DMS79 treated with DMSO at 0.1 percent for 48 hours (cell line): ENCODE measurements at places on chromosomes 2 and 18.

DNA sequence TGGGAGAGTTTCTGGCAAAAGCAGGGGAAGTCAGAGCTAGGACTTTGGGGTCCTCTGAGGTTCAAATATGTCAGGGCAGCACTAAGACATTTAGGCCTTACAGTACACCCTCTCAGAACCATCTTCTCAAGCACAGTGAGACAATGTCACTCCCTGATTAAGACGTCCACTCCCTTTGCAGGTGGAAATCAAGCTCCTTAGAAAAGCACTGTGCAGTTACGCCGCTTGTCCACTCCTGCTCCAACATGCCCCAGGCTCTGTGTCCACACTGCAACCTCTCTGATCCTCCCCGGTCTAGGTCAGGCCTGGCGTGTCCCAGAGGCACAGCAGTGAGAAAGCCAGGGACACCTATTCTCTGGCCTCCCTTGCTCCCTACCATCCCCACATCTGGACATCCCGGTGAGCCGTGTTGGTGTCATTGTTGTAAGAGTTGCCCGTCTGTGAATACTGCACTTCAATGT, 528.6 kb upstream of the ID2 start:
- DNase-seq, result no peak

DNA sequence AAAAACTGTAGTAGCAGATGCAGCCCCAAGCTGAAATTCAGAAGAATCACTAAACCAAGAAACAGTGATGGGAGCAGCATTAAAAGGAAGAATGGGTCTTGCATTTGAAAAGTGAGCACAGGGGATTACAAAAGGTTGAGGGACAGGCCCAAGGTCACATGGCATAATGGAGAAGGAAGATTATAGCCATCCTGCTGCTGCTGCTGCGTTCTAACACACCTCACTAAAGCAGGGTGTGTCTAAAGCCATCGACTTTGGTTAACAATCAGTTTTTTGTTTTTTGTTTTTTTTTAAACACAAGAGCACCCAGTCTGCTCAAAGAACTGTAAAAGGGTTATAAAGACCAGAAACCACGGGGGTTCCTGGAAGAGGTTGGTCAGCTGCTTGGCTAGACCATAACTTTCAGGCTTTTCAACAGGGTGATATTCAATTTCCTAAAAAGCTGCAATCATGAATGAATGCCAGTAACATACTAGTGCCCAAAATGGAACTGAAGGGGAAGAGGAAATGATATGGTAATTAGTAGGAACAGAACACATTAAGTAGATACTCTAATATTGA, 102.6 kb downstream of the MYO5B start:
- no peak for DNase-seq

- no peak for DNase-seq
These were observed 956.4 kb downstream of the CPS1 start for GRCh38 chr2:211512806-211513205.

DNA sequence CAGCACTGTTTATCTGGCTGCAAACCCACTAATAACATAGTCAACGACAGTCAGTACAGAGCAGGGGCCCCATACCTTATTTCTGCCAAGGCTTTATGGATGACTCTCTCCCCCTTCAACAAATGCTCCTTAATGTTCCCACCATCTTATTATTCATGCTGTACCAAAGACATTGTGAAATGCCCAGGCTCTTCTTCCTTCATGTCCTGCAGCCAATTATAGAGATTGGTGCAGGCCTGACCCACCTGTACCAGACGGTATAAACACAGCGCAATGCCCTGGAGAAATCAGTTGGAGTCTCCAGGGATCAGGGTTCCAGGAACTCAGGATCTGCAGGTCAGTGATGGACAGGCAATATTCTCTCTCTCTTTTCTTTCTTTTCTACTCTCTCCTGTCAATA, at the start of gene IL1F10:
IL1F10 (plus strand) TSS at position 290 of the 400 bp plus-strand sequence. CDS start 4,769 bp downstream, outside the sequence.
- DNase-seq, result no peak

DNA sequence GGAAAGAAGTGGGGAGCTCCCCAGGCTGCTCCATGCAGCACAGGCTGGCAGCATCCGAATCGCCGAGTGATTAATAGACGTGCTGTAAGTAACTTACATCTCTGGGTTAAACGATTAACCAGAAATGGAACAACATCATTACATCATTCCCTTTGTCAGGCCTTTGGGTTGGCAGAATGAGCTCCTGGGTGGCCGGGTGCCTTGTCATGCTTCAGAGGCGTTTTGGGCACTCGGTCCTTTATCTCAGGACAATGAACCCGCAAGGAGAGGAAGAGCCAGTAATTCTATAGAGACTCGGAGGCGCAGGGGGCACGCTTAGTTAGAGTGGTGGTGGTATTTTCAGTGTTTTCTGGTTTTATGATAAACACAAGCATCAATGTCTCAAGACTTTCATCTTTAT, 146.9 kb upstream of the TPO start:
- DNase-seq, result no peak

GRCh38 chr2:233060501-233060979, 398 bp downstream of the INPP5D start:
- no peak for DNase-seq

DNA sequence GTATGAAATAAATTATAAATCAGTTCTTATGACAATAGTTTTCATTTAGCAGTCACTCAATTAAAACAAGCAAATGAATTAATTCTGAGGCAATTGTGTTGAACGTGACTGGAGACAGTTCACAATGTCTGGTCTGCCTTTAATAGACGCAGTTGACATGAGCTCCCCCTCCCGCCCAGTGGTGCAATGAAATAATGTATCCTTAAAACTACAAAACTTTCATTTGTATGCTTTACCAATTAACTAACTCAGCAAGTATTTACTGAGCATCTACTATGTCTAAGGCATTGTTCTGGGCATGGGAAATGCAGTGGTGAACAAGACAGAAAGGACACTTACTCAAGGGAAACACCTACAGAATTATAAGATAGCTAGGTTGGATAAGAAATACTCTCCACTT, 3.5 kb upstream of the DSC2 start:
- no peak for DNase-seq

GRCh38 chr2:200943527-200944105, 19.8 kb downstream of the ORC2 start:
- no peak for DNase-seq

- no peak for DNase-seq
These were observed 141.0 kb downstream of the GLI2 start for GRCh38 chr2:120876526-120877280.

DNA sequence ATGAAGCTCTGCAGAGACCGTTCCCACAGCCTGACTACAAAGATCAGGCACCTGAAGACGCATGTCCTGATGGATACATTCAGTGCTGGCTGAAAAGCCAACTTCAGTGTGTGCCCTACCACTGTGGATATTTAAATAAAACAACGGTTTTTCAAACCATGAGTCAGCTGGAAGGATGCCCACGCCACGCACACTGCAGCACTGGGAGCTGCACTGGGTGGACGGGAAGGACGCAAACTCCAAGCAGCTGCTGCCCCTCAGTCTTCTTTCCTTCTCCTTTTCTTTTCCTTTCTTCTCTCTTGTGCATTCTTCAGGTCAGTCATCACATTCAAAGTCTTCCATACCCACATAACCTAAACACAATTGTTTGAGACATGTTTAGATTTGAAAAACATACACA, 7.9 kb downstream of the TMEM18 start:
- DNase-seq, result no peak

GRCh38 chr2:141331127-141331526, 799.7 kb downstream of the LRP1B start:
- DNase-seq, result no peak

DNA sequence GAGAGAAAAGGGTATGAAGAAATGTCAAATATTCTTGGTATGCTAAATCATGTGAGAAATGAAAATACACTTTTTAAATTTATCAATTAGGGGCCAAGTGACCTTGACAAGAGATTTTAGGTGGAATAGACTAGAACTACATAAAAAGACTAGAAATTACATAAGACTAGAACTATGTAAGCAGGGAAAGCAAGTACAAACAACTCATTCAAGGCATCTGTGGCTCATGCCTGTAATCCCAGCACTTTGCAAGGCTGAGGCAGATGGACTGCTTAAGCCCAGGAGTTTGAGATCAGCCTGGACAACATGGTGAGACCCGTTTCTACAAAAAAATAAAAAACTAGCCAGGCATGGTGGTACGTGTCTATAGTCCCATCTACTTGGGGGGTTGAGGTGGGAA, 20.3 kb downstream of the SF3B1 start:
- no peak for DNase-seq

DNA sequence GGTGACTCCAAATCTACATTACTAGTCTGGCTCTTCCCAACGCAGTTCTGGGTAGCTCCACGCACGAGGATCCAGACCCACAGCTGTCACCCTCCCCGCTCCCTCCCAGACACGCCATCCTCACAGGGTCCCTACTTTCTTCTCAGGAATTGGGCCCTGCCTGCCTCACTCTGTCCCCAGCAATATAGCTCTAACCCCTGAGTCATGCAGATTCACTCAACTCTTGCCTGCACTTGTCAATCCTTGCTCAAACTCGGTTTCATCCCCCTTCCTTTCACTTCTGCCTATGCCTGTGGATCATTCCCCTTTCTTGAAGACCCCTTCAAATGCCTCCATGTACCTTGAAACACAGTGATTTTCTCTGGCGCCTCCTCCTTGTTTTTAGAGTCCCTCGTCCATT, 5.0 kb downstream of the ST8SIA5 start:
- DNase-seq, result no peak

DNA sequence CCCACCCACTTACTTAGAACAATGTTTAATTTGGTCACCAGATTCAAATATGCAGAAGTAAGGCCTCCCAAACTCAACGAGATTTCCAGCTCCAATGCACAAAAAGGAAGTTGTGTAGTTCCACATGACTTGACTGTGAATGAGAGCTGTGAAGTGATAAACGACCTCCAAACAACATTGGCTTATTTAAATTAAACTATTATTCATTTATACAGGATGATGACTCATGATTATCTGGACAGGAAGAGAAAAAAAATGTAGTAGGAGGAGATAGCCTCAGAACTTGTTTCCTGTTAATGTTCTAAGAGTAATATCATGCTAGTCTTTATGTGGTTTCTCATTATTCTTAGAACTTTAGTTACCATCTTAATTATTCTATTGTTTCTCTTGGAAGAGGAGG, 237.3 kb downstream of the C1D start:
- DNase-seq, result no peak
